ENCODE measurements at places on chromosomes 11 and 22.

GRCh38 chr11:116773203-116774097, 663 bp upstream of the BUD13 start:
- DNase-seq, result no peak

GRCh38 chr22:42883970-42884369, 26.9 kb upstream of the ARFGAP3 start:
- DNase-seq, result no peak

DNA sequence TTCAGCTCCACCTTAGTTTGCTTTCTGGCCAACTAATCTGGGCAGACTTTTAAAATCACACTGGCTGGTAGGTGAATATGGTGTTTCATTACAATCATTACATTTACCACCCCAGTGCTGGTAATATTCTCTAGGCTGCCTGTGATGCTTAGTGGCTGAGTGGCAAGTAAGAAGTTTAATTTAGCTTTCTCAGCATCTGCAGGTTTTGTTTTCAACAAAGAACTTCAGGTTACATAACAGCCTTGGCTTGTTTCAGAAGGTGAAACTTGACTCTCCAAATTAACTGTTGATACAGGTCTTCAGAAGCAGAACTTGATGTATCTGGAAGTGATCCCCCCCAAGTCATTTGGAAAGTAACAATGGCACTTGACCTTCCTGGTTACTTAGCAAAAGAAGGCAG, 423.3 kb upstream of the CCDC90B start:
- DNase-seq, result no peak

- no peak for DNase-seq
Observed at GRCh38 chr11:114219559-114220349, 76.4 kb upstream of the NNMT start.

- DNase-seq, result no peak
Observed at GRCh38 chr22:50025993-50026392, 13.4 kb upstream of the IL17REL start.

Data from anterior cingulate cortex (tissue), 58 donors.